ENCODE measurements at places on chromosomes 2 and 18. TPM values are rescaled to one million over a fixed set of nuclear protein-coding genes. Genes with fewer than 3 reads are reported as not detected.

CNGA3 gene
- not detected for total RNA-seq

ANKRD30B gene
- 0.96 TPM for total RNA-seq

CABYR gene
- total RNA-seq, result 5.9 TPM

FAP gene
- total RNA-seq, result 274 TPM

METAP1D gene
- total RNA-seq, result 5.4 TPM

HSBP1L1 gene
- 0.77 TPM for total RNA-seq

CYP27A1 gene
- total RNA-seq, result 0.58 TPM

C1GALT1C1L gene
- total RNA-seq, result 1.1 TPM

SPATS2L gene
- total RNA-seq, result 60.6 TPM

TEKT4 gene
- not detected for total RNA-seq

ITGB6 gene
- total RNA-seq, result 0.19 TPM

VIT gene
- total RNA-seq, result 0.85 TPM

TRABD2A gene
- 2.5 TPM for total RNA-seq

TTN gene
- total RNA-seq, result 0.85 TPM

APOB gene
- total RNA-seq, result not detected

IRS1 gene
- 19.6 TPM for total RNA-seq

TOGARAM2 gene
- not detected for total RNA-seq

VWC2L gene
- not detected for total RNA-seq

UGT1A5 gene
- not detected for total RNA-seq

LGALSL gene
- total RNA-seq, result 6.2 TPM

IL18R1 gene
- 0.96 TPM for total RNA-seq

ESPNL gene
- total RNA-seq, result 0.58 TPM

DSG1 gene
- total RNA-seq, result not detected

INO80D gene
- 5.6 TPM for total RNA-seq

RNF152 gene
- 90.5 TPM for total RNA-seq

ZNF804A gene
- under 0.01 TPM for total RNA-seq

EN1 gene
- total RNA-seq, result not detected

PIEZO2 gene
- 2.9 TPM for total RNA-seq

FTCDNL1 gene
- 2.1 TPM for total RNA-seq

DSG4 gene
- not detected for total RNA-seq

TMEM131 gene
- 27.3 TPM for total RNA-seq

PTPN4 gene
- 23.1 TPM for total RNA-seq

KCNE4 gene
- total RNA-seq, result 151 TPM

CCDC85A gene
- 5.4 TPM for total RNA-seq

HJURP gene
- total RNA-seq, result 43.1 TPM

GREB1L gene
- 0.56 TPM for total RNA-seq

SERPINB3 gene
- total RNA-seq, result not detected

MARCHF4 gene
- 3.3 TPM for total RNA-seq

MOGAT1 gene
- total RNA-seq, result not detected

PRSS56 gene
- not detected for total RNA-seq
